ENCODE measurements at places on chromosomes 5 and 9.

- no peak for DNase-seq
These were observed 100.0 kb downstream of the PSD2 start for GRCh38 chr5:139895647-139896046.

DNA sequence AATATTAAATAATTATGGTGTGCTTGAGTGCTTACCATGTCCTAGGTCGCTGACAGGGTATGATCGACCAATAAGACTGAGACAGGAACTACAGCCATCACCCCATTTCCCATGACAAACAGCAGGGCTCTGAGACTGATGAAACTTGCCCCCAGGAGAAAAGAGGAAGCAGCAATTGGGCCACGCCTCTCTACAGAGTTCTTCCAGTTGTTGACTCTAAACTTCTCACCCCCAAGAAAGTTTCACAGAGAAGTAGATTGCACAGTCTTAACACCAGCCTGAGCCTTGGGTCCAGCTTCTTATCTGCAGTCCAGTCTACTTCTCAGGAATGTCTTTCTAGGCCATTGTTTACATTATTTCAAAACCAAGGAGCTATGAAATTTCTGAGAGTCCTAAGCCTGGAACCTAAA is 182.2 kb upstream of the ANKRD55 start:
- peak; percentile 10 for DNase-seq

GRCh38 chr9:136006169-136006568 is 45.0 kb upstream of the UBAC1 start:
- no peak for DNase-seq

GRCh38 chr5:139889410-139889809 is 93.8 kb downstream of the PSD2 start:
- DNase-seq, result no peak

GRCh38 chr9:113844466-113844865 is 31.6 kb upstream of the ZNF618 start:
- DNase-seq, result no peak

GRCh38 chr5:135386096-135386495 is 12.9 kb downstream of the MACROH2A1 start:
- no peak for DNase-seq

DNA sequence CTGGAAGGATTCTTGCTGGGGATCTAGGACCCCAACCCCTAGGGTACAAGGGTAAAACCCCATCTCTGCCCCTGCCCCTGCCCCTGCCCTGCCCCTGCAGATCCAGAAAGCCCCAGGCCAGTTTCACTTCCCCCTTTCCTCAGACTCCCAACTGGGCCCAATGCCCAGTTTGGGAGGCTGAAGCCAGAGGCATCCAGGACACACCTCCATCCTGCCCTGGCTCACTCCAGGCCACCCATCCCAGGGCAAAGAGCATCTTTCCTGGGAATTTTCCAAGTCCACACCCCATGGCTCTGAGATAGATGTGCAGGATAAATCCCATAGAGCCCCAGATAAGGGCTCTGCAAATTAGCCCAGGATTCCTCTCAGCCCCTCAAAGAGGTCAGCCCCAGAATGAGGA is 17.4 kb downstream of the CNTFR start:
- DNase-seq, result no peak

GRCh38 chr5:40033009-40033408 is 608.2 kb upstream of the DAB2 start:
- DNase-seq, result no peak

DNA sequence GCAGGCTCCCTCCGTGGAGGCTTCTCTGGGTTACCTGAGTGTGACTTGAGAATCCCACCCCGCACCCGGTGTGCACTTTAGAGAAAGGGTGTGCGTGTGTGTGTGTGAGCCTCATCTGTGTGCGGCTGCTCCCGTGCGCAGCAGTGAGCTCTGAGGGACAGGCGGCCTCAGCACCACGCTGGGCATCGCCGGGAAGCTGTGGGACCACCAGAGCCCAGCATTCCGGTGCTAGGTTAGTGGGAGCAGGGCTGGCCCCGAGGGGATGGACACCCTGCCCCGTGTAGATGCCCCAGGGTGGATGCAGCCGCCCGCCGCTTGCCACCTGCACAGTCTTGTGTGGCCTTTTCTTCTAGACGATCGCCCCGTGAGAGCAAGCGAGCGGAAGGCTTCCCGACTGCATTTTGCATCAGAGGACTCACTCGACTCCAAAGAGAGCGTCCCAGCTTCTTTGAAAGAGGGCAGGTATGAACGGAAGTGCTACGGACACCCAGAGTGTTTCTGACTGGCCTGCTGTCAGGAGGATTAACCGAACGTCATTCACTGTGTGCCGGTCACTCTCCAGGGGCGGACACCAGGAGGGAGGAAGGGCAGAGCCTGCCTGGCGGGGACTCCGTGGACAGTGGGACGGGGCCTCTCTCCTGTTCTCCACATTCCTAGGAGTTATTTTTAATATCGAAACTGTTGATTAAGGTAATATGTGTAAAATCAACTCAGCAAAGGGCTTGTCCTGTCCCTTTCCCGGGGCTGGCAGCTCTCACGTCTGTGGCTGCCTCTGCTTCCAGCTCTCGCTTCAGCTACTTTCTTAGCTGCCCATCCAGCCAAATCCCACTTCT is 12.2 kb downstream of the CEP72 start:
- DNase-seq, result no peak

DNA sequence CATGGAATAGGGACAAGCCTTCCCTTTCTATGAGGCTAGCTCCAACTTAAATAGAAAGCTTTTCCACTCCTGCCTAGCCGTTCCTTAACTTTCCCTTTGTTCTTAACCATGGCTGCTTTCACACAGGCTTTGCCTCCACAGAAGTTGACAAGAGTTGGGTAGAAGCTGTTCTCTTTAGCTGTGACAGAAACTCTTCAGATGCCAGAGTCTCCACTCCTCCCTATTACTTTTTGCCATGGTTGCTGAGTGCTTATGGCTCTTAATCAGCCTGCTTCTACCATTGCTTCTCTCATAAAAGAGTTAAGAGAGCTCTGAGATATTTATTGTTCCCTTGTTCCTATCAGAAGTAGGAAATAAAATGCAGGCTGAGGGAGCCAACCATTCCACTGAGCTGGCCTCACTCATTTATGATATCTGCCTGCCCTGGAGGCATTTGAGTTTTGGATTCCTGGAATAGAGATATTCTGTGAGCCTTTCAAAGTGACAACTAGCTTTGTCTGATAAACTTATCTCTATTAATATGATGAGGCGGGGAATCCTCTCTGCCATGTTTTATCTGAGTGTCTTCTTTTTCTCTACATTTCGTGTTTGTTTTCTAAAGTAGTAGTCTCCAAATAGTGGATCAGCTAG is 162.6 kb downstream of the DMAC1 start:
- no peak for DNase-seq

- DNase-seq, result no peak
These were observed 17.9 kb downstream of the NDUFA8 start for GRCh38 chr9:122141671-122142070.

DNA sequence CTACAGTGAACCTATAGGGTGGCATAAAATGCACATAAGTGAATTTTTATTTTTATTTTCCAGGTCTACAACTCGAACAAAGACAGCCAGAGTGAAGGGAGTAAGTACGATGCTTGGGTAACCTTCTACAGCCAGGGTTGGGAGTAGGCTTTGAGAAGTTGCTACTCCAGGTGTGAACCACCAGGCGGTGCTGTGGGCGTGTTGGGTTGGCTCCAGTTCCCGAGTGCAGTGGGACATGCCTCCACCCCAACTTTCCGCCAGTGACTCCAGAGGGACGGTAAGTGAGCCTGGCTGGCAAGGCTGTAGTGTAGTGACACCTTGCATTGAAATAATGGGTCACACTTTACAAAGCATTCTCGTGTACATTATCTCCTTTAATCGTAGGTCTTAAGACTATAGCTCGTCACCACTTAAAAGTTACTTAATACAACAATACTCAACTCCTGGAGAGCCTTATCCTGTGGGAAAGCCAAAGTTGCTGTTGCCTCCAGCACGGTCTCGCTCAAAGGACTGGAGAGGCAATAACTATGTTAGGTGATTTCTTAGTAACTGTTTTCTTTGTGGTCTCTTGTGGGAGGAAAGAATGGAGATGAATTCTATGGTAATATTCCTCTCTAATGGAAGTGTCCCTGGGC is 244.0 kb downstream of the ARHGAP26 start:
- no peak for DNase-seq

- DNase-seq, result no peak
These were observed 7.3 kb downstream of the FBP2 start for GRCh38 chr9:94586316-94586715.

DNA sequence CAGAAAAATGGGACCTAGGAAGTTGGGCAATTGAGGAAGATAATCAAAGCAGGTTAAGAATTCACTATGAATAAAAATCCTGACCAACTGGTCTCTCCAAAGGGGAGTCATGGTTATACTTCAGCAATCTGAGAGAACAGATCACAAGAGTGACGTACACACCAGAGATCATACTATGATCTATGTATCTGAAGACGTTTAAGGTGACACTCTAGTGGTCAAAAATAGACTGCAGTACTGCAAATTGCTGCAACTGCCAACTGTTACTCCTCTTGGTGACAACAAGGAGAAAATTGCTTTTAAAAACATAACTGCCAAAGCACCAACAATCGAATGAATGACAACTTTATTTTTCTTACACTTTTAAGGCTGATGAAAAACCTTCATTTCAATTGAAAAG is 4.9 kb downstream of the AK6 start:
- peak; percentile 16 for DNase-seq

- DNase-seq, result no peak
These were observed 41.9 kb upstream of the ACTBL2 start for GRCh38 chr5:57524348-57525060.

GRCh38 chr9:91477106-91477505 is 53.5 kb upstream of the NFIL3 start:
- no peak for DNase-seq

GRCh38 chr9:94083384-94083783 is 880 bp upstream of the PTPDC1 start:
- DNase-seq, result no peak

GRCh38 chr9:93711002-93711401 is 134.6 kb downstream of the PHF2 start:
- no peak for DNase-seq

DNA sequence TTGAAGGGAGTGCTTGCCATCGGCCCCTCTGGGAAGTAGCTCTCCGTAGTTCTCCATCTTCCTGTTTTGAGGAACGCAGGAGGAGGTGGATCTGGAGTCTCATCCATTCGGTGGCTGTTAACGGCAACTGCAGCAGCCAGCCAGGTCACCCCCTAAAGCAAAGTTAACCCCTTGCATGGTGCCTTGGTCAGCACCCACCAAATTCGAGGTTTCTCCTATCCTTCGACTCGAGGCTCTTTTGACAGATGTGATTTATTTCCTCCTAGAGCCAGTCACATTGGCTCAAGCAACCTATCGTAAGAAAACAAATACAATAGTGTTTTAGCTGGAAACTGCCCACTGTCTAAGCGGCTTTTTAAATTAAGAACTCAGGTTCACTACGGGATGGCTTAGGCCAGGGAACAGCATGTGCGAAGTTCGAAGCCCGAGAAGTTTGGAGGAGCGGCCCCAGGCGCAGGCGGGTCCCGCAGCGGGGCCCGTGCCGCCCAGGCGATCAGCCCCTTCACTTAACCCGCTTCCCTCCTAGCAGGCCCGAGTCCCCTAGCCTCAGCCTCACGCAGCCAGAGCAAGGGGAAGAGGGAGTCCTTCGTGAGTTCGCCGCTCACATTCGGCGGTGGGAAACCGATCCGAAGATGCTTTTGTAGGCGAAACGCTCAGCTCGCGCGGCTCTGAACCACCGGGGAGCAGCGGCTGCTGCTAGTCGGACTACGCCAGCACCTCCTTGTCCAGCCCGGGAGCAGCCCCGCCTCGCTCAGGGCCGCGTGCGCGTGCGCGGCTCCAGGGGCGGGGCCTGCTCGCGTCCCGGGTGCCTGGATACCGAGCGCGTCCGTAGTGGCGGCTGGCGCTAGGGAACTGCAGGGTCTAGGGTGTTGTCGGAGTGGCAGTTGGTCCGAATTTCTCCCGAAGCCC is at the start of gene ROPN1L:
Gene ROPN1L, plus strand, starts transcription at position 797 of the 909 bp plus-strand sequence. CDS start 289 bp downstream, outside the sequence.
- peak; percentile 78 for DNase-seq

DNA sequence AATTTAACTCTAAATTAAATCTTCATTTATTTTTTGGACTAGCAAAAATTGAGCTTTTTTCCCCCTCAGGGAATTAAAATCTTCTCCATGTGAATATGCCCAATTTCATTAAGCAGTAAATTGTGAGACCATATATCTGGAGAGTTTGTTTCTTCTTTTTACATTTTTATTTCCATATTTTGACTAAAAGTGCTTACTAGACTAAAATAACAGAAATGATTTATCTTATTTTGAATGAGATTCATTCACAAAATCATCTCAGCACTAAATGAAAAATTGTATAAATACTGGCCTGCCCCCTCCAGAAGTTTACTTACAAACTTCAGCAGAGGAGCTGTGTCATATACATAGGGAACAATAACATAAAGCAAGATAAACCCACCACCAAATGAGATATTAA is 26.6 kb downstream of the MAPKAP1 start:
- no peak for DNase-seq

GRCh38 chr9:37036371-37036775 is 2.3 kb upstream of the PAX5 start:
- DNase-seq, result no peak

DNA sequence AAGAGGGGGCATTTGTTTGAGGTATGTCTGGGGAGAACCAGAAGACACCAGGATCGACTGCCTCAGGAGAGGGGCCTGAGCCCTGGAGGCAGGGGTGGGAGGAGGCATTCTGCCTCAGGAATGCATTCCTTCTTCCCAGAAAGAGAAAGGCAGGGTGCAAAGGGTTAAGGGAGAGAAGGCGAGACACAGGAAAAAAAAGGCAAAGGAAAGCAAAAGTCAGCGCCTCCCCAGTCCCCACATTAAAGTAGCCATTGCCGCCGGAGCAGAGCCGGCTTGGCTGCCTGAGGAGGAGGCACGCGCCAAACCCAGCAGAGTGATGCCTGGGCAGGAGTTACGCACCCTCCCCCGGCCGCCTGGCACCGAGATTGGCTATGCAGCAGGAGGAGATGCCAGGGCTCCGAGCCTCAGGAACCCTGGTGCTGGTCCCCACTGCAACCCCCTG is 123.8 kb upstream of the PHYKPL start:
- no peak for DNase-seq

DNA sequence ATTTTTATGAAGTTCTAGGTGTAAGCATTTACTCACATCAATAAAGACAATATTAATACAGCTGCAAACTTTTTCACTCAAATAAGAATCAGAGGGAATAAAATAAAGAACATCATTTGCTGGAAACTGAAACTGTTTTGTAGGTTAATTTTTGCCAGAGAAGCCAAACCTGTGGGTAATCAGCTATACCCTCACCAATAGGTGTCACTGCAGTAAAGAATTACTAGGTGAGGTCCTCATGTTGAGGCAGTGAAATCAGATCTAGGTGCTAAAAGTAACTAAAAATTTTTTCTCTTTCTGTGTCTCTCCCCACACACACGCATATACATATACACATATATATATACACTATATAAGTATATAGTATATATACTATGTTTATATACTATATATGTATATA is 1016.3 kb upstream of the SEMA6A start:
- no peak for DNase-seq
